ENCODE measurements at places on chromosomes 13 and 19.

DNA sequence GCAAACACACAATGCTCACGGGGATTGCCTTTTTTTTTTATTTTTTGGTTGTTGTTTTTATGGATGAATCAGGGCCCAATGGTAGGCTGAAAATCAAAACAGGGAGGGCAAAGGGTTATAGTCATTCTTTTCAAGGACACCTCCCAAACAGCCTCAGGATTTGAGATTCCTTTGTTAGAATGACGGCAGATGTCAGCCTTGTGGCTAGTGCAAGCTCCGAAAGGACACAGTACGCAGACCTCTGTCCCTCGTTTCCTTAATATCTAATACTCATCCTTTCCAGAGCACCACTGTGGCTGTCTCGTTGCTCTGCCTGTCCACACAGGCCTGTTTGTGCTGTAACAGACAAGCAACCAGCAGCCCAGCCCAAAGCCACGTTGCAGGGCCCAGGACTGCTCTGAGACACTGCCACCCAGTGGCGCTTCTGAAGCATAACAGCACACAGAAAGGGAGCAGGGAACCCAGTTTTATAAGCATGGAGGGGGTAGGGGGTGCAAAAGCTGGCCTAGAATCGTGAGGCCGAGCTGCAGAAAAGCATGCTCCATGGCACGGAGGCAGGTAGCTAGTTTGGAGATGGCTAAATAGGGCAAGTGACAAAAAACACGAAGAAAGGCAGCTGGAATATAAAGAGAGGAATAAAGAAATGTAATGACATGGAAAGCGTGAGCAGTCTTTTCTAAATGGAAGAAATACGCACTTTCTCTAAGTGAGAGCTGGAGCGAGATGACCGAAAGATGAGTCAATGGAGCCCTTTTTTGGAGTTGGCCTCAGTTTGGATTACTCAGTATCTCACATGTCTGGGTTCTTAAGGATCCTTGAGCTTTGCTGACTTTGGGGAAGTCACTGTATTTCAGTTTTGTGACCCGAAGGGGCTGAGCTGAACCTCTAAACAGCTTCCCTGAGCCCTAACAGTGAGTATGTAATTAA, 40.7 kb upstream of the MEDAG start:
- peak; percentile 4 for DNase-seq

GRCh38 chr19:54469496-54469934, 3.6 kb downstream of the CDC42EP5 start:
- no peak for DNase-seq

- DNase-seq, result no peak
Measured at GRCh38 chr19:2076526-2076944, 19.6 kb downstream of the MOB3A start.

DNA sequence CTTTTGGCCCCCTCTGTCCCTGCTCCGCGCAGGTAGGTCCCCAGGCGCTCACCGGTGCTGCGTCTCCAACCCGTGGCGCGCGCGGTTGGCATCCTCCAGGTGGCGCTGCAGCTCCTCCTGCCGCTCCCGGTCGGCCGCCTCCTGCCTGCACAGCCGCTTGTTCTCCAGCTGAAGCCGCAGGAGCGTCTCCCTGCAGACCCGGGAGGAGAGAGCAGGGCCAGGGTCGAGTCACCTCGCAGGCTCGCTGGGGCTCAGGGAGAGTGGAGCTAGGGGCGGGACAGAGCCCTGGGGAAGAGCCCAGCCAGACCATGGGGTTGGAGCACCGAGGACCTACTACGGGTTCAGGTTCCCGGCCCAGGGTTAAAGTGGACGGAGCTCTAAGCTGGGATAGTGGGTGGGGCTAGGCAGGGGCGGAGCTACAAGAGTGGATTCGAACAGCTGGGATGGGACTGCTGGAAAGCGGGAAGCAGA, 9.3 kb downstream of the HOOK2 start:
- DNase-seq, result peak; percentile 60

DNA sequence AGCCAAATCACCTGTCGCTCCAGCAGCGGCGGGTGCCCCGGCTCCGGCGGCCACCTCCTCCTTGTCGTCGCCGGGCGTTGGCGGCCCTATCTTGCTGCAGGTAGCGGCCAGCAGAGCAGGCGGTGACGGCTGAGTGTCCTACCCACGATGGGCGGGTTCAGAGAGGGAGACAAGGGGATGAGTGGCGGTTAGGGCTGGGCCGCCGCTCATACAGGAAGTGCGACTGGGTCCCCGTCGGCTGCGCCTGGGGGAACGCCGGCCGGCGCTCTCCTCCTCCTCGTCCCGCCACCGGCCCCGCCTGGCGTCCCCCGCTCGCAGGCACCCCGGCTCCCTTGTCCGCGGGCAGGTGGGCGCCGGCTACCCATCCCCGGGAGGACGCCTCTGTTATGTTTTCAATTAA, 1692.0 kb downstream of the SLITRK5 start:
- DNase-seq, result no peak
